ENCODE measurements at places on chromosomes 7 and 10.

DNA sequence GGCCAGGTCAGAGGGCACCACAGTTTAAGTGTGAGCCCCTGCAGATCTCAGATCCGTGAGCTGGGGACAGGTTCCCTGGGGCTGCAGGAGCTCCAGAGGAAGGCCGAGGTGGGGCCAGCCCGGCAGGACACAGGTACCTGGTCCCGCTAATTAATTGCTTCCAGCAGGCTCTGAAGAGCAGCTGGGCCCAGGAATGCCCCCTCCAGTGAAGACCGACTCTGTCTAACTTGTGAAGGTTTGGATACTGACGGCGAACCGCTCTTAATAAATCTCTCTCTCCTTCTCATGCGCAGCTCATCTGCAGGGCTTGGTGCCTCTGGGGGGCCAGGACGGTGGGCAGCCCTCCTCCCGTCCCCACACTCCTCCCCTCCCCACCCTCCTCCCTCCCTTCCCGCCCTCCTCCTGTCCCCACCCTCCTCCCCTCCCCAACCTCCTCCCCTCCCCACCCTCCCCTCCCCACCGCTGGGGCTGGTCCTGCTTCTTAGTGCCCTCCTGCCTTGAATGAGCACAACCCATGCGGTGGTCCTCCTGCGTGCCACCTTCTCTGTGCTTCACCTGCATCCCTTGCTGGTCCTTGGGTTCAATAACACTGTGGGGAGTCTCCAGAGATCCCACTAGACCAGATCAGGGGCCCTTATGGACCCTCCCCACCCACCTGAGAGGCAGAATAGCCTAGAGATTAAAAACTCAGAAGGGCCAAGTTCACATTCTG, 38.3 kb downstream of the PDGFA start:
- DNase-seq: no peak

DNA sequence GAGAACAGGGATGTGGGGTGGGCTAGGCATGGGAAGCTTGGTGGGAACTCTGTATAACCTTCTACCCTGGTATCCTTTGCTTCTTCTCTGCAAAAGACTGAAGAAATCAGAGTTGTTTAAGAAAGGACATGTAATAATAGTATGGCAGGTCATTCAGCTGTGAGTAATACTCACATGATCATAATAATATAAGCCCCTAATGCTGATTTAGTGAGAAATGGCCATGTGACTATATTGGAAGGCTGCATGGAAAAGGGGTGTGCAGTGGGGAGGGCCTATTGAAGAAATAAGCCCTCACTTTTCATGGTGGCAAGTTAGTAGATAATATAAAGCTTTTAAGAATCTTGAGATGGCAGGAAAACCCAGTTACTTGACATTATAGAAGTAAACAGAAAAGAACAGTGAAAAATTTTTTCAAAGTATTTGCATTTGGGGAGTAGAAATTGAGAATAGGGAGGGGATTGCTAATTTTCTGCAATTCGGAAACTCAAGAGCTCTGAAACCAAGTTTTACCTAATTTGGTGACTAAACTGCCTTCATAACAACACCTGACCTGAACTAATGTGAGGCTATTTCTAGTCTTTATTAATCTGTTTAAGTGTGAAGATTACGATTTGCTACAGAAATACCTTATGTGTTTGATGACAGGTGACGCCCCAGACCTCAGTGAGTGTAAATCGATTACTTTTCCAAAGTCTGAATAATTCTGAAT, 44.4 kb downstream of the ATXN7L1 start:
- no peak for DNase-seq

- DNase-seq: no peak
Measured at GRCh38 chr10:6513476-6513875, 66.6 kb downstream of the PRKCQ start.

DNA sequence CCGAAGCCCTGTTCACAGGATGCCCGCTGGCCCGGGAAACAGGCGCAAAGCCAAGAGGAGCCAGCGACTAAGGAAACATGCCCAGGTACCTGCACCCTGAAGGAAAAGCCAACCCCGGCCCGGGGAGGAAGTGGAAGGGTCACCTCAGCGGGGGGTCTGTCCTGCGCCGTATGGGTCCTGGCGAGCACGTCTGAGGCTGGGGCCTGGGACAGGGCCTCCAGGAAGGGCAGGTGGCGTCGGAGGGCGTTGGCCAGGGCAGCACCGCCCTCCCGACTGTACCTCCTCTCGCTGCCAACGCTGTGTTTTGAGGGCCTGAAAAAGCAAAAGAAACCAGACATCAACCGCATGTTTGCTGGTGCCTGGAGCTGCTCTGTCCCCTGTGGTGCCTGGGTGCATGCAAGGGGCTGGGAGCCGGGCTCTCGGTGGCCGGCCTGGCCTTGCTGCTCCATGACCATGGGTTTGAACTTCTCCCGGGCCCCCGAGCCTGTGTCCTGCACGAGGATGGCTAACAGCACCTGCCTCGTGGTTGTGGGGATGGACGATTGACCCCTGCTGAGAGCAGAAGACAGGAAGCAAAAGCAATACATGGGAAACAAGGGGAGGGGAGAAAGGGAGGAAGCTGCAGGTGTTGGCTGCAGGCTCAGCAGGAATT, 395.3 kb downstream of the PTPRN2 start:
- no peak for DNase-seq

- no peak for DNase-seq
Measured at GRCh38 chr10:131310551-131311401, 745 bp downstream of the TCERG1L start.

DNA sequence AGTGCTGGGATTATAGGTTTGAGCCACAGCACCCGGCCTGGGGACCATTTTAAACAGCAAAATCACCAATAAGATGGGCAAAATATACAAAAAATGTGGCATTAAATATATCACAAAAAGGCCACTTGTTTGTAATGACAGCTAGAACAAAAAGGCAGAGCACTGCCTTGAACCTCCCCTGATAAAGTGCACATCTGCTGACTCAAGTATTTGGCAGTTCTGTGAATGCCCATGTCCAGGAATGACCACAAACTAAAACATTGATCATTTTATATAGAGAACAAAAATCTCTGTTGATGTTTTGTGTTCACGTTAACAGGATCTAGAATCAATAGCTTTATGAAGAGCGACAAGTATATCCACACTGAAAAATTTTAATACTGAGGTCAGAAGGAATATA, 21.5 kb downstream of the HERC4 start:
- DNase-seq: peak; percentile 32

Data from fibroblast of upper back skin (primary cell).